ENCODE measurements at places on chromosomes 5 and 9.
A peak's percentile ranks its signal among the peaks of the same experiment; 100 is the strongest.

DNA sequence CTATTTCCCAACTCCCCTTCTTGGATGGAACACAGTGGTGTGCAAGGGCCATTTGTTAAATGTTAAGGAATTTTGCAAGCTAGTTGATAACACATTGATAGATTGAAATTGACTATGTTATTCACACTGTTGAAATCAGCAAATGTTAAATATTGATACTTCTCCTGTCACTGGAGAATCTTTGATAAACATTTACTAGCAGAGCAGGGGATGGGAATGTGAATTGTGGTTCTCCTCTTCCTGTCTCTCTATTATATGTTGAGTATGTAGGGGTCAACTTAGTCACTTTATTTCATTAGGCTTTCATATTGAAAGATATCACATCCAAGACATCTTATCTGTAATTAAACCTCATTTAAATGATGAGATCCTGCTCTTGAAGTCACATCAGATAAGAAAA is 533.9 kb downstream of the TLR4 start:
- DNase-seq = no peak

GRCh38 chr9:14214065-14214684 is 99.8 kb downstream of the NFIB start:
- no peak for DNase-seq

GRCh38 chr5:139814704-139815280 is 19.2 kb downstream of the PSD2 start:
- no peak for DNase-seq

DNA sequence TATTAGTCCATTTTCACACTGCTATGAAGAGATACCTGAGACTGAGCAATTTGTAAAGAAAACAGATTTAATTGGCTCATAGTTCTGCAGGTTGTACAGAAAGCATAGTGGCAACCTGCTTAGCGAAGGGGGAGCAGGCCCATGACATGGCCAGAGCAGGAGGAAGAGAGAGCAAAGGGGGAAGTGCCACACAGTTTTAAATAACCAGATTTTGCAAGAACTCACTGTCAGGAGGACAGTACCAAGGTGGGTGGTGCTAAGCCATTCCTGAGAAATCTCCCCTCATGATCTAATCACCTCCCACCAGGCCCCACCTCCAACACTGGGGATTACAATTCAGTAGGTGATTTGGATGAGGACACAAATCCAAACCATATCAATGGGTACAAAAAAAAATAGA is 16.8 kb upstream of the PCSK5 start:
- DNase-seq = no peak

DNA sequence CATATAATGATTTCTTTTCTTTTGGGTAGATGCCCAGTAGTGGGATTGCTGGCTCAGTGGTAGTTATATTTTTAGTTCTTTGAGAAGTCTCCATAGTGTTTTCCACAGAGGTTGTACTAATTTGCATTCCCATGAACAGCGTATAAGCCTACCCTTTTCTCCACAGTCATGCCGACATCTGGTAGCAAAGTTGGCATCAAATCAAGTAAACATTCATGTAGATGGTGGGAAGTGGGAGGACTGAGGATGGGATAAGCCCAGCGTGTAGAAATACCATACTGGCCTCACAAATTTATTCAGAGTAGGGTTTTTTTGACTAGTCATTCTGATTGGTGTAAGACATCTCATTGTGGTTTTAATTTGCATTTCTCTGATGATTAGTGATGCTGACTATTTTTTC is 115.4 kb downstream of the EGFLAM start:
- DNase-seq = no peak

DNA sequence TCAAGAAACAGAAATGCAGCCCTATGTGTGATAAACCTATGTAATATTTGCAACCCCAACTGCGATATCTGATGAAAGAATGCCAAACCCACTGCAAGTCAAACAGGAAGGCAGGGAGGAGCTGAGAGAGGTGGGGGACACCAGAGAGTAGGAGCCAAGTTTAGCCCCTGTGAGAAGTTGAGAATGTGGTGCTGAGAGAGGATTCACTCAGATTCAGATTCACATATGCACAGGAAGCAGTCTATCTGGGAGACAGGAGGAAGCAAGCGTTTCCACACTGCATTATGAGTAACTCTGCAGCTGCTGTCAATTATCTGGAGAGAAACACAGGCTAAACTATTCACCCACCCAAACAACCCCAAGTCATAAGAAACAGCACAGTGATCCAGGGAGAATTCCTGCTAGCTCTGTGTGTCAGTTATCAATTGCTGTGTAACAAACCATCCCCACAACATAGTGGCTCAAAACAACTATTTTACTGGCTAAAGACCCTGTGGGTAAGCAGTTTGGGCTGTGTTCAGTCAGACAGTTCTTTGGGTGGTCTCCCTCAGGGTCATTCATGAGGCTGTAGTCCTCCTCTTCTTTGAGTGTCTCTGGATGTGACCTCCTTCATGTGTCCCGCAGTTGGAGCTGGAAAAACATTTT is 161.9 kb upstream of the RAI14 start:
- no peak for DNase-seq

GRCh38 chr5:4384649-4385048 is 755.5 kb upstream of the ADAMTS16 start:
- DNase-seq = no peak

DNA sequence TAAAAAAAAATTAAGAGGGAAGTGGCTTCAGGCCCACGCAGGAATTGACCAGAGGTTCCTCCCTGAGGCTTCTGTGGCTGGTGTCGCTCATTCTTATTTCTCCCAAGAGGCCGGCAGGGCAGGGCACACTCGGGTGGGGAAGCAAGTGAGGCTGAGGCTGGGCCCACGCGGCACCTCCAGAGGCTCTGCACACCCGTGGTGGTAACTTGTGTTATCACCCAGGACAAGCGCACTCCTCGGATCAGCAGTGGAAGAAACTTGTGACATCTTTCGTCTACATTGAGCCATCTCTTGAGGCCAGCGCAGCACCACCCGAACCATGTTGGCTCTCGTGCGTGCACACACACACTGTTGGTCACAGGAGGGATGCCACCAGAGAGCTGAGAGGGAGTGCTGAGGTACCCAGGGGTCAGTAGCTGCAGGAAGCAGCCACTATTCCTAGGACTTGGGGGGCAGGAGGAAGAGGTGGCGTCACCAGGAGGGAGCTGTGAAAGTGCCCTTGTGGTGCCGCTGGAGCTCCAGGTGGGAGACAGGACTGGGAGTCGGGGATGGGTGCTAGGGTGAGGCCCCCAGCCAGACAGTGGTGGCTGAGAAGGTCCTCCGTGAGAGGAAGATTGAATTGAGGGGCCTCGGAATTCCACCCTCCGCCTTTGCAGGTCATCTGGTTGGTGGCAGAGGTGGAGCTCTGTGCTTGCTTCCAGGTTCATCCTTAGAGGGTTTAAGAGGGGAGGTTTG is 6.4 kb downstream of the NDUFS6 start:
- DNase-seq = no peak

DNA sequence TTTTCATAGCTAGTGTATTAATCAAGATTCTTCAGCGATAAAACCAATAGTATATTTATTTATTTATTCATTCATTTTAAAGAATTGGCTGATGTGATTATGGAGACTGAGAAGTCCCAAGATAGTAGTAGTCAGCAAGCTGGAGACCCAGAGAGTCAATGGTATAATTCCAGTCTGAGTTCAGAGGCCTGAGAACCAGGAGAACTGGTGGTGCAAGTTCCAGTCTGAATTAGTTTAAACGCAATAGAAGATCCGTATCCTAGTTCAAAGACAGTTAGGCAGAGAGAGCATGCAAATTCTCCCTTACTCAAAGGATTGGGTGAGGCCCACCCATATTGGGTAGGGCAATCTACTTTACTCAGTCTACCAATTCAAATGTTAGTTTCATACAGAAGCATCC is 364.2 kb upstream of the RPS23 start:
- DNase-seq = no peak

- peak; percentile 83 for DNase-seq
Observed at GRCh38 chr5:88680253-88681132, 202.5 kb downstream of the MEF2C start.

All from stimulated activated CD8-positive, alpha-beta memory T cell treated with anti-CD3 and anti-CD28 coated beads, Interleukin-15, amount 100 ng/mL, for 24 hours (primary cell).